ENCODE measurements at places on chromosomes 1 and 21.
A peak's percentile ranks its signal among the peaks of the same experiment; 100 is the strongest.

DNA sequence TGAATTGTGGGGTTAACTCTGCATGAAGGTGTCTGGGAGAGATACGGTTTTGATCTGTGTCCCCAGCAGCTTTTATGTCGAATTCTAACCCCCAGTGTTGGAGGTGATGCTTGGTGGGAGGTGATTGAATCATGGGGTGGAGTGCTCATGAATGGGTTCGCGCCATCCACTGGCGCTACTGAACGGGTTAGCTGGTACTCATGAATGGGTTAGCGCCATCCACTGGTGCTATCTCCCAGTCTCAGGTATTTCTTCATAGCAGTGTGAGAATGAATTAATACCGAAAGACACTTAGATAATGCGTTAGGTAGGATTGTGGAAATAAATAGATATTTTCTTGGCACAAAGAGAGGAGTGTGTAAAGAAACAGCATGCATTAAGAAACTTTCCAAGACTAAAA, 32.9 kb upstream of the CLDN8 start:
- DNase-seq = no peak

- DNase-seq = no peak
Observed at GRCh38 chr1:243842978-243843511, 7.0 kb downstream of the AKT3 start.

GRCh38 chr1:87794788-87795614, 466.3 kb downstream of the LMO4 start:
- no peak for DNase-seq

DNA sequence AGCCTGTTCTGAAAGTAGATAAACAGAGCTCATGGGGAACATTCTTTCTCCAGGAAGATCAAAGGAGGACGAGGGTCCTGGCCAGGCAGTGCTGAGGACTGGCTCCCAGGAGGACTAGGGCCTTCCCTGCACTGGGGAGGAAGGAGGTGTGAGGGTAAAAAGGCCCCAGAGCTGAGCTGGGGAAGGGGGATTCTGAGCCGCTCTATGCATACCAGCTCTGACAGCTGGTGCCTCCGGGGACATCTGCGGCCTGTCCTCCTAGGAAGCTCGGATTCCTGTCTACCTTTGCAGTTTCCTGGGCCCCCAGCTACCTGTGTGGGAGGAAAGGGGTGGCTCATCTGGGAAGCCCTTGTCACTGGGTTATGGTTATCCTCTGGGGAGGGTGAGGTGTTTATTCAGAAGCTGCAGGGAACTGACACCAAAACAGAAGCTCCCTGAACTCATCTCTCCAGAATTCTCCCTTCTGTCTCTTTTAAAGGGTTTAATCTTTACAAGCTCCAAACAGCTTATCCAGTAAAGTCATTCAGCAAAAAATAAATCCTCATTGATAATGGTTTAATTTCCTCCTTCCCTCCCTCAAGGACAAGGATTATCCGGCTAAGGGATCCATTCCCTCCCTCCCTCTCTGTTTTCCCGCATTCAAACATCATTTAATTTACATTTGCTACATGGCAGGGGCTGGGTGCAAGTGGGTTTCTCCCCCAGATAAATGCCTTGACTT, 31.0 kb downstream of the NENF start:
- no peak for DNase-seq

GRCh38 chr21:40177979-40178378, 310.7 kb downstream of the PCP4 start:
- DNase-seq = no peak

GRCh38 chr1:208652296-208653160, 408.3 kb upstream of the PLXNA2 start:
- no peak for DNase-seq

DNA sequence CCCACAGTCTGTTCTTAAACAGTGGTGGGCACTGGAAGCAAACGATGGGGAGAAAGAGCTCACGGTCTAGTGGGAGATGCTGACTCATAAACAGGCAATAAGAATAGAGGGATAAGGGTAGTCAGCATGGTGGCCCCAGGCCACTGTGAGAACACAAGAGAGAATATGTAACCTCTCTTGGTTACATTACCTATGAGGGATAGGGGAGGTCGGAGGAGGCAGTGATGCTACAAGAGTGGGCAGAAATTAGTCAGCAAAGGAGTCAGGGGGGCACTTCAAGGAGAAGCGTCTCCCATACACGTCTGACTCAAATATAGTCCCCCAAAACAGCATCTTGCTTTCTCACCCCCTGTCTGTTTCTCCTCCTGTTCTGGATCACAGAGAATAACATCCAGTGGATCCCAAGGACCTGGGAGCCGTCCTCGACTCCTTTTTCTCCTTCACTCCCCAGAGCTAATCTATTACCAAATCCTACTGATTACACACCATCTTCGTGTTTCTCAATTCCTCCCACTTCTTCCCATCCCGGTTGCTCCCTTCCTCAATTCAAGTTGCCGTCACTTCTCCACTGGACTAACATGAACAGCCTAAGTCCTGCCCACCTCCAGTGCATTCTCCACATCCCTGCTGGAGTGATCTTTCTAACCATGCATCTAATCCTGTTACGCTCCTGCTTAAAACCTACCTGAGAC, 2.1 kb downstream of the SLAMF8 start:
- no peak for DNase-seq

- no peak for DNase-seq
Observed at GRCh38 chr21:32252136-32252535, 26.7 kb downstream of the MIS18A start.

- DNase-seq = no peak
Observed at GRCh38 chr1:8026976-8027747, 1.1 kb upstream of the ERRFI1 start.

GRCh38 chr1:234772345-234773147, 162.6 kb upstream of the IRF2BP2 start:
- DNase-seq = peak; percentile 84

- DNase-seq = no peak
Observed at GRCh38 chr1:33004613-33005012, 32.1 kb downstream of the AK2 start.

GRCh38 chr1:12172042-12172851, 5.5 kb downstream of the TNFRSF1B start:
- no peak for DNase-seq

- DNase-seq = no peak
Observed at GRCh38 chr1:117060441-117061317, 553 bp downstream of the TTF2 start.

DNA sequence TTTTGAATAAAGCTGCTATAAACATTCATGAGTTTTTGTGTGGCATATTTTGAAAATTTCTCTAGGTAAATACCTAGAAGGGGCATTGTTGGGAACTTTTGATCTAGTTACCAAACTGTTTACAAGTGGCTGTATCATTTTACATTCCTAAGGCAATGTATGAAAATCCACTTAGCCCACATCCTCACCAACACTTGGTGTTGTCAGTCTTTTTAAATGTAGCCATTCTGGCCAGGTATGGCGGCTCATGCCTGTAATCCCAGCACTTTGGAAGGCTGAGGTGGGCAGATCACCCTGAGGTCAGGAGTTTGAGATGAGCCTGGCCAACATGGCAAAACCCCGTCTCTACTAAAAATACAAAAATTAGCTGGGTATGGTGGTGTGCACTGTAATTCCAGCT, 5.9 kb upstream of the KCNE2 start:
- no peak for DNase-seq

DNA sequence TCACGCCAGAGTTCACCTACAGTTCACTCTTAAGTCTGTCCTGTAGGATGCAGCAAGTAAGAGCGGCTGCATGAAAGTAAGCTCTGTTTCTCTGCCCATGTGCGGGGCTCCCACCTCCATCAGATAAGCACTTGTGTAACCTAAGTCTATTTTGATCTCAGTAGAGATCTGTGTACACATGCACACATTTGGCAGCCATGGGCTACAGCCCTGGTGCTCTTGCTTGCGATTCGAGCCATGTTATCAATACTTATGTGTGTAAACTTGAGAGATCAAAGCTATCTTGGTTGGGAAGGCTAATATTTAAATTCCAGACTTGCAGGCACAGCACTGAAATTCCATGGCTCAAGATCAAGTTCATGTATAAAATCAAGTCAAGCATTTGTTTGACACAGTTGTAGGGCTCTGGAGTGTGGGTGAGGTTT, 244.7 kb upstream of the FGGY start:
- no peak for DNase-seq

DNA sequence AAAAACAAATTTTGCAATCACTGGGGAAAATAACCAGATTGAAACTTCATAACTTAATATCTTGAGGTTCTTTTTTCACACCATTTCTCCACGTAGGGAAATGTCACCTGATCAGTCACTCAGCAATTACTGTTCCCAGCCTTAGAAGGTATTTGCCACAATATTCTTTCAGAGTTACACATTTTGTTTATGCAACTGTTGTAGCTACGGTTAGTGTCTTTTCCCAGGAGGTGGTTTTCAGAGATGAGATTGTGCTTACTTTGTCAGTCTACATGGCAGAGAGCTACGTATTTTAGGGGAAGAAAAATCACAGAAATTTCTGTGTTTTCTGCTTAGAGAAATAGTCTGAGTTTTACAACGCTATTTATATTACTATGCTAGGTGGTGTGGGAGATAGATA, 792.8 kb upstream of the B3GALT2 start:
- DNase-seq = no peak

- no peak for DNase-seq
Observed at GRCh38 chr1:14713077-14713476, 114.6 kb downstream of the KAZN start.

- DNase-seq = peak; percentile 11
Observed at GRCh38 chr1:38586993-38587646, 272.5 kb downstream of the RRAGC start.

GRCh38 chr1:41513383-41513735, 28.9 kb upstream of the EDN2 start:
- DNase-seq = no peak

DNA sequence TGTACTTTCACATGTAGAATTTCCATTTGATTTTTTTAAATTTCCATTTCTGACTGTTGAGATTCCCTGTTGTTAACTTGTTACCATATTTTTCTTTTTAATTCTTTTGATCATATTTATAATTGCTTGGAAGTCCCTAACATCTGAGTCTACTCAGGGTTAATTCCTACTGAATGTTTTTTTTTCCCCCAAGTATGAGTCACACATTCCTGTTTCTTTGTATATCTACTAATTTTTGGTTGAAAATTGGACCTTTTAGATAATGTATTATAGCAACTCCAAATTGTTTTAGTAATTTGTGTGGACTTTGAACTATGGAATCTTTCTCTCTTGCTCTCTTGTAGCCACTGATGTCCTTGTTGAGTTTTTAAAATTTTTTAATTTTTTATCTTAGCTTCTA, 54.6 kb downstream of the STXBP3 start:
- no peak for DNase-seq

GRCh38 chr1:172955161-172955815, 95.5 kb downstream of the TNFSF18 start:
- DNase-seq = no peak

DNA sequence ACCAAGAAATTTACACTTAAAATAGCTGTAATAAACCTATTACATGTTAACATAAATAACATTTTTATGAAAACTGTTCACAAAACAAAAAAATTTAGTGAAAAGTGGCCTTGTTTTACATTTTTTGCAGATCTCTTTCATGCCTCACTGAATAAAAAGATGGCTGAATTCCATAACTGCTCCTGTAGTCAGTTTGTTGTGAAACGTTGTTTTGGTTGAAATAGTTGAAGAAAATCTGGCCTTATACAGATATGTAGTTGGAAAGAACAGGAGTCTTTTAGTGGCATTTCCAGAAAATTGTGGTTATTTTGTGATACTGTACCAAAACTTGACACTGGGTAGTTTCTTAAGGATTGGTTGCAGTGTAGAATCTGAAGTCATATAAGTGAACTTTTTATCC, 18.1 kb downstream of the ITSN1 start:
- no peak for DNase-seq

DNA sequence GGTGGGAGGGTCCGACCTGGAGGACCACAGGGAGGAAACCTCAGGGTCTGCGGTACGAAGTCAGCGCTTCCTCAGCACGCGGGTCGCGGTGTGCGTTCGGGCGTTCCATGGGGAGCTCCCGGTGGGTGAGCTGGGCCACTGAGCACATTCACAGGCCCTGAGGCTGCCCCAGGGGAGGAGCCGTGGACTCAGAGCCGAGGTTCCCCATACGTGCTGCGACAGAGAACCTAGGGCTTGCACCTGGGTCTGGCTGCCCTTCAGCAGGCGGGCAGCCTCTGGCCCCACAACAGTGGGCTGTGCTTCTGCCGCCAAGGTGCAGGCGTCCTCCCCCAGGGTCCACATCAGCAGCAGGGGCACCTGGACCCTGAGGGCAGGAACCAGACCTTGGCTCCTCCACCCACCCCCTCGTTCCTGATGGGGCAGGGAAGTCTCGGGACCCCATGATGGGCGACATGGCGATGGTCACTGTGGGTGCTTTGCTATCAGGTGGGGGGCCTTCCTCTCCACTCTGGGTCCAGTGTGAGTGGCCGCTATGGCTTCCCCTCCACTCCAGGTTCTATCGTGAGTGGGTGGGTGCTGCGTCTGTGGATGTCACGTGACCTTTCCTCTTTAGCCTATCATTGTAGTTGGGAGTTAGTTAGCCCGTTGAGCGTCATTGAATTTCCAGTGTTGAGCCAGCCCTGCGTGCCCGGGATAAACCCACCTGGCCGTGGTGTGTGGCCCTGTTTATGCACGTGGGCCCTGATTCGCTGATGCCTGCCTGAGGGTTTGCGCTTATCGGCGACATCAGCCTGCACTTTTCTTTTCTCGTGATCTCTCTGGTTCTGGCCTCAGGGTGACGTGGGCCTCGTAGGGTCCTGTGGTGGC, 27.9 kb downstream of the FTCD start:
- DNase-seq = no peak

- no peak for DNase-seq
Observed at GRCh38 chr1:60145771-60146170, 72.2 kb upstream of the C1orf87 start.

DNA sequence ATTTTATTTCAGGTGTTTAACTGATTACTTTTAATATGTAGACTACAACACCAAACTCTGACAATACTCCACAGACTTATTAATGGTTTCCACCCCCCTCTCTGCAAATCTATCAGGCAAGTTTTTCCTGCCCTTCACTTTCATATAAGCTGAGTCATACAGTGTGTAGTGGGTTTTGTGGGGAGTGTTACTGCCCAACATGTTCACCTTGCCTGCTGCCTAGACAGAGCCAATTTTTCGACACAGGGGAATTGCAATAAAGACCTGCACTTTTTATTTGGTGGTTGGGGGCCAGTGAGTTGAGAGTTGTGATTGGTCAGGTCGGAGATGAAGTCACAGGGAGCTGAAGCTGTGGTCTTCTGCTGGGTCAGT, 119.7 kb downstream of the PPIAL4G start:
- no peak for DNase-seq

GRCh38 chr1:163872067-163872466, 550.3 kb downstream of the NUF2 start:
- DNase-seq = no peak

- DNase-seq = no peak
Observed at GRCh38 chr1:81678779-81679178, 122.0 kb upstream of the ADGRL2 start.

DNA sequence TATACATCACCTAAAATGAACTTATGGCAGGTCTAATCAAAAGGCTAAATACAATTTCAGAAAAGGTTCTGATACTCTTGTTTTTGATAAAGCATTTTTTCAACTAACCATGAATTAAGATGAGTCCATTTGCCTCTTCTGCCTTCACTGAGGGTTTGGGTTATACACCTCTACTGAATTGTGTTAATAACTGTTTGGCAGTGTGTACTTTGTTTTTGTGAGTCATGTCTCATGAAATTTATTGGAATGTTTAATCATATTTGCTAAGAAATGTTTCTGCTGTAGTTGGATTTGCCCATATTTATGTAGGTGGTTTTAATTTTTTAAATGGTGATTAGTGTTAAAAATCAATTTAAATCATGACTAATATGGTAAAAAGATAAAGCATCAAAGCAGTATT, 190.5 kb downstream of the HS2ST1 start:
- no peak for DNase-seq

GRCh38 chr1:83932693-83933092, 66.2 kb downstream of the TTLL7 start:
- DNase-seq = no peak
